ENCODE measurements at places on chromosomes 5 and 9.

DNA sequence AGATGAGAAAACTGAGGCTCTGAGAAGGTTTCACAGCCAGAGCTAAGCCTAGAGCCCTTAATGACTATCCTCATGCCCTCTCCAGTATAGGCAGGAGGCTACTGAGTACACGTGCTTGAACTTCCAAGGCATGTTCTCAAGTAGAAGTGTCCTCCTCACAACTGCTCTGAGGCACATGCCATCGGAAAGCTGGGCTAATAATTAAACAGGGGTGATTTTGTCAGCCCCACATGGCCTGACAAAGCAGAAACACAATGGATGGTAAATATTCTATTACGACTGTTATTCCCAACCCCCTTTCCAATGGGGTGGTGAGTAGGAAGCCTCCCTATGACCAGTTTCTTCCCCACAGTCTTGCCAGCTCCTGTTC is 34.3 kb downstream of the KCNIP1 start:
- DNase-seq: no peak

DNA sequence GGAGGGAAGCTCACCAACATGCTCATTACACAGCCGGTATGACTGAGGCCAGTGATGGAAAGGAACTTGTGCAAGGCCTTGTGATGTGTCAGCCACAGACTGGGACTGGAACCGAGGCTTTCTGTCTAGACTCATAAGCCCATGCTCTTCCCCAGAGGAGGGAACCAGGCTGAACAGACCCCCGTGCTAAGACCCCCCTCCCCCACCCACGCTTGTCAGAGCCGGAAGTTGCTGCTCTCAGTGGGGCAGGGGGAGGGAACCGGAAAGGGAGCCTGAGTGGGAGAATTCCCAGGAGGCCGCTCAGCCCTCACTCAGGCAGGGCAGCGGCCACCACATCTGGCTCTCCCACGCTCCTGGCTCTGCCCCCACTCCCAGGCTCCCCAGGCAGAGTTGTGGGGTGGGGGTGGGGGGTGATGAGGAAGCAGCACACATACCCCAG is 4.1 kb upstream of the PDGFRB start:
- DNase-seq: no peak

GRCh38 chr9:130535818-130536521 is 43.4 kb upstream of the FUBP3 start:
- DNase-seq: peak; percentile 88

GRCh38 chr5:178555771-178556211 is 34.4 kb downstream of the COL23A1 start:
- DNase-seq: no peak

DNA sequence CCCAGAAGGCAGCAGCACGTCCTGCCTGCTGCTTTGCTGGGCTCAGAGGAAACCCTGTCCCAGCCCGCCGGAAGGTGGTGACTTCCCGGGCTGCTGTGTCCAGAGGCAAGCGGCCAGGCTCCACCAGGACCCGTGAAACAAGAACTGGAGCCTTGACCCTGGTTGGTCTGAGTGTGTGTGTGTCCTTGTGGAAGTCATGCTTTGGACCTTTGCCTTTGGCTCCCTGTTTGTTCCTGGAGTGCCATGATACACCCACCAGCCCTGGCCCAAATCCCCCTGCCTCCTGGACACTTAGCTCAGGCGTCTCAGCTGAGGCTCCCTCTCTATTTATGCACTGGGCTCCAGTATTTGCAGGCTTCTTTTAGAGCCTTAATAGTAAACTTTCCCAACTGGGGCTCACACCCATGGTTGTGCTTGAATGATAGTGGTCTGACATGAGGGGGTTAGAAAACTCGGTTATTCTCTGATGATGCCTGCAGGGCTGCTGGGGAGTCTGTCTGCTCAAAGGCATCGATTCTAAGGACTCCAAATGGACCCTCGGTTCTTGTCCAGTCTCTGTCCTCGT is 72.2 kb downstream of the C9orf50 start:
- DNase-seq: no peak

DNA sequence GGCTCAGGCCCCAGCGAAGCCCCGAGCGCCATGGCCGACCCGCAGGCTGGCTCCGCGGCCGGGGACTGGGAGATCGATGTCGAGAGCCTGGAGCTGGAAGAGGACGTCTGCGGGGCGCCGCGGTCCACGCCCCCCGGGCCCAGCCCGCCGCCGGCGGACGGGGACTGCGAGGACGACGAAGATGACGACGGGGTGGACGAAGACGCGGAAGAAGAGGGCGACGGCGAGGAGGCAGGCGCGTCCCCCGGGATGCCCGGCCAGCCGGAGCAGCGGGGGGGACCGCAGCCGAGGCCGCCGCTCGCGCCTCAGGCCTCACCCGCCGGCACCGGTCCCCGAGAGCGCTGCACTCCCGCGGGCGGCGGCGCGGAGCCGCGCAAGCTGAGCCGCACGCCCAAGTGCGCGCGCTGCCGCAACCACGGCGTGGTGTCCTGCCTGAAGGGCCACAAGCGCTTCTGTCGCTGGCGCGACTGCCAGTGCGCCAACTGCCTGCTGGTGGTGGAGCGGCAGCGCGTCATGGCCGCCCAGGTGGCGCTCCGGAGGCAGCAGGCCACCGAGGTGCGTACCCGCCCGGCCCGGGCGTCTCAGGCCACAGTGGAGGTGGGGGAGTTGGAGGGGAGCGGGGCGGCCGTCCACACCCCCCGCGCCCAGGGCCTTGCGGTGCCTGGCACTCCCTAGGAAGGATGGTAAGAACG is 1.6 kb downstream of the DMRT2 start:
- no peak for DNase-seq

- DNase-seq: peak; percentile 18
Measured at GRCh38 chr9:136544964-136545691, 720 bp downstream of the NOTCH1 start.

DNA sequence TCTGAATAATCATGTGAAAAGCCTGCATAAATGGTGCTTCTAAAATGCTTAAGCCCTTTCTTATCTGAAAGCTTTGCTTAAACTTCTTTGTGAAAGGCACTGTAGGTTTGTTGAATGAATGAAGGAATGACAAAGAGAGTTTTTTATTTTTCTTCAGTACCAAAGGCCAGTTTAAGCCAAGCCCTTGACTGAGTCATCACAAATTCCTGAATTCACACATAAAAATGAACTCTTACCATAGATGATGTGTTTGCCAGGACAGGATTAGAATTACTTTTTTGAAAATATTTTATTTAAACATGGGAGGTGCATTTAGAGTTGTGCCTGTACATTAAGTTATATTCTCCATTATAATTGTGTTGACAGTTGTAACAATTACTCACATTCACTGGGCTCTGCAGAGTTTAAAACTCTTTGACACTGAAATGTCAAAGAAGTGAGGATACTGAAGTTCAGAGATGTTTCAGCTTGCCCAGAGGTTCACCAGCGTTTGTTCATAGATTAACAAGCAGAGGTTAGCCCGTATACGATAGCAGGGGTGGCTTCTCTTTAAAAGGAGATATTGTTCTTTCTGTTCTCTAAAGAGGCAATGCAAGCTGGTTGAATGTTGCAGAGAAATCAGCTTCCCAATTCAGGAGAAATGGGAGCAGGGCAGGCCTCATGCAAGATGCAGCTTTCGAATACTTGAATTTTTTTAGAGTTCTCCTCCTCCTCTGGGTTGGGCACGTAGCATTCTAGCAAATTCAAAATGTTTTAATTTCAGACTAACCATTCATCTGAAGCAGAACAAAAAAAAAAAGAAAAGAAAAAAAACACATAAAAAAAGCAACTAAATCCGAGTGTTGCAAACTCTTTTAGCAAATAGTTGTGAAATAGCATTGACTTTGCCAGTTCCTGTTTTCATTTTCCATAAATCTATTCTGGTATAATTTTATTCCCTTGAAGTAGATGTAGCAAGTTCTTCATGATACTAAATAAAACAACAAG is 358.7 kb upstream of the KLF4 start:
- no peak for DNase-seq

GRCh38 chr5:36815871-36816270 is 60.7 kb upstream of the NIPBL start:
- DNase-seq: no peak

GRCh38 chr5:177388521-177389052 is 4.4 kb downstream of the SLC34A1 start:
- no peak for DNase-seq

- DNase-seq: no peak
Measured at GRCh38 chr5:59704936-59705335, 188.6 kb downstream of the PDE4D start.

DNA sequence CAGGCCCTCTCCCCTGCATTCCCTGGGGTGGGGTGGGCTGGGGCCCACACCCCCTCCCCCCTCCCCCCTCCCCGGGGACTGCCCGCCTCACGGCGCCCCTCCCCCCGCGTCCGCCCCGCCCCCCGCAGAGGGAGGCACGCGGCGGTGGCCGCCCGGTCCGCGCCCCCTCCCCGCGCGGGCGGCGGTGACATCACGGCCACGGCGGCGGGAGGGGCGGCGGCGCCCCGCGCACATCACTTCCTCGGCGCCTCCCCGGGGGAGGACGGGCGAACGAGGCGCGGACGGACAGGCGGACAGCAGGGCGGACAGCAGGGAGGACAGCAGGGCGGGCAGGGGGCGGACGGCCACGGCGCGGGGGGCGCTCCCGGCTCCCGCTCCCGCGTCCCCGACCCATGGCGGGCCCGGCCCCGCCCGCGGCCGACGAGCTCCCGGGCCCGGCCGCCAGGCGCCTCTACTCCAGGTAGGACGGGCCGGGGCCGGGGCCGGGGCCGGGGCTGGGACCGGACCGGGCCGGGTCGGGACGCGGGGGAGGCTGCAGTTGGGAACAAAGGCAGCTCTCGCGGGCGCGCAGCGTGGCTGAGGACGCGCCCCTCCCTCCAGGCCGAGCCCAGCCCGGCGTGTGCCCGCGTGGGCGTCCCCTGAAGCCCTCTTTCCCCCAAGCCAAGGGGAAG is at the start of gene GPSM1:
Gene GPSM1 (plus strand): TSS at position 236 of the 671 bp plus-strand sequence. CDS start 157 bp downstream, at position 393.
- no peak for DNase-seq

GRCh38 chr5:77294185-77294584 is 83.7 kb downstream of the PDE8B start:
- no peak for DNase-seq

DNA sequence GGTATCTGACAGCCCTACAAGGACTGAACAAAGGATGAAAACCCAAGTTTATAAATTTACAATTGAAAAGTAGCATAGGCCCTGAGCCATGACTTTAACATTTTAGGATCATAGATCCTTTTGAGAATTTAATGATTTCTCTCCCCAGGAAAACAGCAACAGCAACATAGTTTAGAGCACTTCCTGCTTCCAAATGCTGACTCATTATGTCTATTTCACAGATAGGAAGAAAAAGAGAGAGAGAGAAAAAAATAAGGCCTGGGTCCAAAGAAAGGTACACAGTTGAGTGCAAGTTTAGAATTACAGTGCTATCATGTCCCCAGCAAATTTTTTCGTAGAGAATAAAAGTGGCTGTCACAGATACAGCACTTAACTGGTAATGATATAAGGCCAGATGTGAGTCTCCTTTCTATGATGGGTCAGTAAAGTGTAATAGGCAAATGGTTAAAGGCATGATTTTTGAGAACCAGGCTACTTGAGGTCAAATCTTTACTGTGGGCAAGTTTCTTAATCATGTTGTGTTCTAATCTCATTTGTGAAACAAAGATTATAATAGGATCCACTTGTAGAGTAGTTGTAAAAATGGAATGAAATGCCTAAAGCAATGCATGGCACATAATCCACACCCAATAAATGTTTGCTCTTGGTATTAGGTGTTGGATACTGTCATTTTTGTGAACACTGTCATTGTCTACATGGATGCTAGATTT is 12.3 kb upstream of the PPP2R2B start:
- DNase-seq: no peak

DNA sequence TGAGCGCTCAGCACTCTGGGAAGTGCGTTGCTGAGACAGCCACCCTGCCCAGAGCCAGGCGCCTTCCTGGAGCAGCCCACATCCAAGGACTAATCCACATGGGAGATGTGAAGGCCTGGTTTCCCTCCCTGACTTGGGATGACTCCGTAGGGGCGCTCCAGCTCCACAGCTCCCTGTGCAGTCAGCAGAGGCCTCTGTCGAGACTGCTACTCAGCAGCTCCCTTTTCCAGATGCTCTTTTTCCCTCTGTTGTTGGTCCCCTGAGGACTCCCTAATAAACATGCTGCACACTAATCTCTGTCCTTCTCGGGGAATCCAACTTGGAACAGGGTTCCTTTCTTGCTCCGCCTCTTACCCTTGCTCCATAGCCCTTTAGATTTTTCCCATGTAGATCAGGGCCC is 237.3 kb downstream of the ZSWIM6 start:
- no peak for DNase-seq

GRCh38 chr9:129270903-129271431 is 92.9 kb upstream of the IER5L start:
- peak; percentile 67 for DNase-seq
